H9 (cell line): ENCODE measurements at places on chromosomes 7 and 10.

- no peak for DNase-seq
Observed at GRCh38 chr7:5696346-5697110, 84.9 kb downstream of the RNF216 start.

GRCh38 chr7:112103246-112103645, 103.0 kb downstream of the DOCK4 start:
- no peak for DNase-seq

DNA sequence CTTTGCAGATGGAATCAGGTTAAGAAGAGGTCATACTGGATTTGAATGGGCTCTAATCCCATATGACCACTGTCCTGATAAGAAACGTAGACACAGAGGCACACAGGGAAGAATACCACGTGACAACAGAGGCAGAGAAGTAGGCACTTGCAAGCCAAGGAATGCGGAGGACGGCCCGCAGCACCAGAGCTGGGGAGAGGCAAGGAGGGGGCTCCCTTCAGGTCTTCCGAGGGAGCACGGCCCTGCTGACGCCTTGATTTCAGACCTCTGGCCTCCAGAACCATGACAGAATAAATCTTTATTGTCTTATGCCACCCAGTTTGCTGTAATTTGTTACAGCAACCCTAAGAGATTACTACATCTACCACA, 44.7 kb upstream of the TMEM213 start:
- DNase-seq = no peak

GRCh38 chr10:219731-220472, 84.6 kb downstream of the ZMYND11 start:
- no peak for DNase-seq

DNA sequence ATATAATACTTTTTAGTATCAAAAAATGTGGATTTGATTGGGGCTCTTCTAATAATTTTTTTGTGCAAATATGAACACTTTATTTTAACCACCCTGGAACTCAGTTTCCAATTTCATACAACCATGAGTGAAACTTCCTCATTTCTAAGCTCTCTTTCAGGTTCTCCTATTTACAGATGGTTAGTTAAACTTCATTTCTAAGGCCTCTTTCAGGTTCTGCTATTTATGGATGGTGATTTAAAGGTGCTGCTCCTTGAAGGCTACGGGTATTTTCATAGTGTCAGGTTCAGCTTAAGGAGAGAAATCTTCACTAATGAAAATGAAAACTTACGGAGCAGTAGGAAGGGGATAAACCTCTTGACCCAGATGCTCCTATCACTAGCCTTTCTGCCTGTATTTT, 568.3 kb downstream of the KIF20B start:
- DNase-seq = no peak

GRCh38 chr10:110794808-110795207, 76.9 kb upstream of the PDCD4 start:
- no peak for DNase-seq

- DNase-seq = no peak
Observed at GRCh38 chr10:28719789-28720436, 42.6 kb downstream of the BAMBI start.

GRCh38 chr10:73649876-73650536, 5.8 kb downstream of the SYNPO2L start:
- no peak for DNase-seq

- no peak for DNase-seq
Observed at GRCh38 chr7:44787041-44787440, 9.4 kb upstream of the PPIA start.

DNA sequence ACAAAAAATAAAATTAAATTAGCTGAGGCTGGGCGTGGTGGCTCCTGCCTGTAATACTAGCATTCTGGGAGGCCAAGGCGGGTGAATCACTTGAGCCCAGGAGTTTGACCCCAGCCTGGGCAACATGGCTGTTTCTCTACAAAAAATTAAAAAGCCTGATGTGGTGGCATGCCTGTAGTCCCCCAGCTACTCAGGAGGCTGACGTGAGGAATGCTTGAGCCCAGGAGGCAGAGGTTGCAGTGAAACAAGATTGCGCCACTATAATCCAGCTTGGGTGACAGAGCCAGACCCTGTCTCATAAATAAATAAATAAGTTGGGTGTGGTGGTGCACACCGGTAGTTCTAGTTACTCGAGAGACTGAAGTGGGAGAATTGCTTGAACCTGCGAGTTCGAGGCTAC, 65.1 kb downstream of the GNA12 start:
- no peak for DNase-seq

GRCh38 chr7:127976056-127976737, 55.0 kb downstream of the LRRC4 start:
- peak; percentile 35 for DNase-seq

DNA sequence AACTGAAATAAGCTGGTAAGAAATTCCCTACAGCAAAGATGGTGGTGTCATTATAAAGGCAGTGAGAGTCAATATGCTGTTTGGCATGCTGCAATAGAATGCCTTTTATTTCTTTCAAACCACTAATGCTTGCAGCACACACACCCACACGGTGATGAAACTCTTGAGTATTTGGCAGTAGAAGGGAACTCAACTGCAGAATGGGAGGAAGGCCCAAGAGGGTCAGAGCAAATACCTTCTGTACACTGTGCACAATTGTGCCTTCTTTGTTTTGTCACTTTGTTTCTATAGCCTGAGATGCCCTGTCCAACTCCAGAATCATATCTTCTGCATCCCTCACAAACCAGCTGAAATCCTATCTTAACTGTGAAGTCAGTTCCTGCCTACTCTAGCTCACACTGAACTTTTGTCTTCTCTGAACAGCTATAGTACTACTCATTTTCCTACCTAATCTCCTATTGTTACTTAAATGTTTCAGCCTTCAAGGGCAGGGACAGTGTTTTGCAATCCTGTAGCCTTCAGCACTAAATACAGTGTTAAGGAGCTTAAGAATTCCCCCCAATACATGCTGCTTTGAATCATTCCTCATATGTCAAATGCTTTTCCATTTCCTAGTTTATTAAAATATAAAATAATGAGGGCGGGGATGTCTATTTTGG, 22.2 kb downstream of the MMS19 start:
- no peak for DNase-seq

- no peak for DNase-seq
Observed at GRCh38 chr10:74882831-74883230, 56.4 kb downstream of the KAT6B start.

DNA sequence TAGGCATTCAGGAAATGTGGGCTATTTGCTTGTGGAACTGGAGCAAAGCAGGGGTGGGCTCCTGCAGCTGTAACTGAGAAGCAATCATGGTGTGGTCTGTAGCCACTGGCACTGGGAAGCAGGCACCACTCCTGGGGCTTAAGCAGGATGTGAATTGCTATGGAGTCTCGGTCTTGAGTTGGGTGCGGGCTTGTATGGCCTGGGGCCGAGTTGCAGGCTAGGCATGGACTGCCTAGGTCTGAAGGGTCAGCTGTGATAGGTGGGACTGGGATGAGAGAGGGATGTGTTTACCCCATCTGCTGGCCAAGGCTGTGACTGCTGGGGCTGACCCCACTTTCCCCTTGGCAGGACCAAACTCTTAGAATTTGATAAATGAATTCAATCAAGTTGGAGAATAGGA, 43.0 kb downstream of the ADCY1 start:
- DNase-seq = peak; percentile 79

DNA sequence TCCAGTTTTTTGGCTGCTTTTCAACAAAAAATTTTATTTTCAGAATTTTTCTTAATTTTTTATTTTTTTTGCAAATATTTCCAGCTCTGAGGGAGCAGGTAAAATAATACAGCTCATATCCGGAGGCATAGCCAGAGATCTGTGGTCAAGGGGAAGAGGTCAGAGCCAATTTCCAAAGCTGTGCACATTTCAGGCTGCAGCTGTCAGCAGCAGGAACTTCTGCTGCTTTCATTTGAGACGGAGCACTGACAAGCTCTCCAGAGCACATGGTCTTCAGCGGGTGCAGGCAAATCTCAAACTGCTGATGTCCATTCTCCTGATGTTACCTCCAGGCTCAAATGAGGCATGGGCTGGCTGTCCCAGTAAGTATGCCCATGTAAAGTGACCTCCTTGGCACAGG, 31.1 kb downstream of the SLC26A4 start:
- DNase-seq = no peak

DNA sequence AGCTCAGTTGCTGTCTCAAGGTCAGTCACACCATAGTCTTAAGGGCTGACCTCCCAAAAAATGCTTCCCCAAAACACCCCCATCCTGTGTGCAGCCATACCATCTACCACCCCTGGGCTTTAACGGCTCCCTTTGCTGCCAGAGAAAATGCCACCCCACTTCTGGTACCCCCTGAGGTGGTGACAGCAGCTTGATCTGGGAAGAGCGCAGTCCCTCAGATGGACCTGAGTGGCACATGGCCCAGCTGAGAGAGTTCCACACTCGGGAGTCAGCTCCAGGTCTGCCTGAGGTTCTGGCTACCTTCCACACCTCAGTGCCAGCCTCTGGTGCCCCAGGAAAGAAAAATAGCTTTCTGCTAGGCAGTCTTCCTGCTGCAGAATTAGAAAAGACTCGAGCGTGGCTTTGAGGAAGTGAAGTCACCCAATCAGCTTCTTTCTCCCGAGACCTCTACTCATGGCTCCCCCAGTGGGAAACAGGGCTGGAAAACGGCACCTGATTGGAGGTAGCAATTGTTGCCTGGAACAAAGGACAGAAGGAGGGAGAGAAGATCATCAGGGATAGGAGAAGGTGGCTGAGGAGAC, 151.7 kb downstream of the ARHGAP21 start:
- no peak for DNase-seq

GRCh38 chr10:80421707-80422536, 13.6 kb downstream of the PRXL2A start:
- no peak for DNase-seq

DNA sequence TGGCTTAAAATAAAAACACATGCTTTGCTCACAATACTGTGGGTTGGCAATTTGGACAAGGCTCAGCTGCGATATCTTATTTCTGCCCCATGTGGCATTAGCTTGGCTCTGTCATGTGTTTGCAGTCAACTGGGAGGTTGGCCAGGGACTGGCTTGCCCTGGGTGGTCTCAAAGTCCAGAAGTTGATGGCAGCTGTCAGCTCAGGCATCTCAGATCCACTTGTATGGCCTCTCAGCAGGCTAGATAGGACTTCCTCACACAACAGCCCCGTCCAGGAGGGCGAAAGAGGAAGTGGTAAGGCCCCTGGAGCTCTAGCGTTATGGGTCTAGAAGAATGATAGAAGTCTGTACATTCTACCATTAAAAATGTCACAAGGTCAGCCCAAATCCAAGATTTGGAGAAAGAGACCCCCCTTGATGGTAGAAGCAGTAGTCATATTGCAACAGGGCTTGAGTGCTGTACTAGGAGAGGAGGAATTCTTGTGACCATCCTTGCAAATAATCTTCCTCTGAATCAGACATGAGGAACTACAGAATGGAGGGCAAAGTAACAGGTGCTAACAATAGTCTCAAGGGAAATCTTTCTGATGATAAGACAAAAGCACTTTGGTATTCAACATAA, 166.2 kb downstream of the FAM107B start:
- DNase-seq = no peak

- no peak for DNase-seq
Observed at GRCh38 chr10:97235353-97235752, 49.6 kb upstream of the SLIT1 start.

DNA sequence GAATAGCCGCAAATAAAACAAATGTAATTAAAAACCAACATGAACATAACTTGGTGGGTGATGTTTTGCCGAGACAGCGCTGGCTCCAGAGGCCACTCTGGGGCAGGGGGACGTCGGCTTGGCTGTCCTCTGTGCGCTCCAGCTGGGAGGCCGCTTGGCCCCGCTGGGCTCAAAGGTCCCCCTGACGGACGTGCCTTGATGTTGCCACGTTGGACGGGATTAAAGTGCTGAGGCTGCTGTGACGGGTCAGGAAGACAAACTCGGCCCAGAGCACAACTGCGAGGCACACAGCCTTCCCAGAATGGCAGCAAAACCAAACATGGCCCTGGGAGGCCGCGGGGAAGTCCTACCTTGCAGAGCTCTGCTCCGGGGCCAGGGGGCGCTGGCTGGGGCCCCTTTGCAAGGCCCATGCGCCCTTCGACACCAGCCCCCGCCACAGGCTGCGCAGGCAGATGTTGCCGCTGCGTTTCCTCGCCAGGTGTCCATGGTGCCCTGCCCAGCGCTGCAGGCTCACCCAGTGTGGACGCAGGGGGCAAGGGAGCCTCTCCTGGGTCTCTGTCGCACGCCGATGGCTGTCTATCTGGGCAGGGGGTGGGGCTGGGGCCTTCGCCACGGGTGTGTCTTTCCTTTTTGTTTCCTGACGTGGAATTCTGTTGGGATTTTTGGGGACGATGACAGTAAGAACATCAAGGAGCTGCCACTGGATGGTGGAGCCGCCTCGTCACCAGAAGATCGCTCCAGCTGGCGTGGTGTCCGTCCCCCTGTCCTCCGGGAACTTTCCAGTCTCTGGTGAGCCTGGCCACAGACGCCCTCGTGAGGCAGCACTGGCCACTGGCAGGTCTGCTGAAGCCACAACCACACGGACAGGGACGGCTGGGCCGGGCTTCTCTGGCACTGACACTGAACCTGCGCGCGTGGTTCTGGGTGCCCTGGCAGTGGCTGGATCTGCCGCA, 99.6 kb upstream of the DIP2C start:
- peak; percentile 90 for DNase-seq

GRCh38 chr7:127689194-127689772, 37.3 kb downstream of the SND1 start:
- DNase-seq = no peak

- DNase-seq = peak; percentile 53
Observed at GRCh38 chr10:121927318-121927840, 452 bp downstream of the ATE1 start.

DNA sequence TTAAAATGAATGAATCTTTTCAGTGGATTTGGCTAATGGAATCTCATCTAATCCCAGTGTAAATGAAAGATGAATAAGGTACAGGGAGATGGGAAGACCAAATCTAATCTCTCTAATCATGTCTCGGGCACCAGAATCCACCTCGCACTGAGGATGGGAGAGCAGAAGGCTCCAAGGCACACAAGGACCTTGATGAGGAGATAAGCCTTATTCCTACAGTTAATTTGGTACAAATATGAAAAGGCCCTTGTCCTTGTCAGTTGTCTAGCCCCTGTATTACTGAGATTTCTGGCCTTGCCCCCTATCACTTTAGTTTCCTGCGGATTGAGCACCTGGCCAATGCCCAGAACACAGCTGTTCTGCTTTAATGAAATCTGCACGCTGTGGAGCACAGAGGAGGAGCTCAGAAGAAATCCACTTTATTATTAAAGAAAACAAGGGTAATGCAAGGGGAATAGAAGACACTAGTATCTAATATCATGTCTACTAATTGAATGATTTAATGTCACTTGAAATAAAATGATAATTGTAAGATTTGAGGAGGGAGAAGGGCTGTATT, 321.4 kb upstream of the HGF start:
- DNase-seq = no peak

GRCh38 chr10:119191881-119192280, 13.3 kb upstream of the PRDX3 start:
- DNase-seq = peak; percentile 38

- DNase-seq = no peak
Observed at GRCh38 chr7:115329006-115329405, 407.1 kb downstream of the MDFIC start.

- no peak for DNase-seq
Observed at GRCh38 chr7:64314566-64314965, 805 bp downstream of the ZNF736 start.

- DNase-seq = no peak
Observed at GRCh38 chr7:4460597-4460996, 221.5 kb upstream of the FOXK1 start.

GRCh38 chr10:70379581-70380176, 2.7 kb downstream of the LRRC20 start:
- peak; percentile 64 for DNase-seq
